CD4-positive, alpha-beta T cell treated with Interleukin-1 beta for 1 hour (primary cell): ENCODE measurements at places on chromosomes 4 and X.
A peak's percentile ranks its signal among the peaks of the same experiment; 100 is the strongest.

DNA sequence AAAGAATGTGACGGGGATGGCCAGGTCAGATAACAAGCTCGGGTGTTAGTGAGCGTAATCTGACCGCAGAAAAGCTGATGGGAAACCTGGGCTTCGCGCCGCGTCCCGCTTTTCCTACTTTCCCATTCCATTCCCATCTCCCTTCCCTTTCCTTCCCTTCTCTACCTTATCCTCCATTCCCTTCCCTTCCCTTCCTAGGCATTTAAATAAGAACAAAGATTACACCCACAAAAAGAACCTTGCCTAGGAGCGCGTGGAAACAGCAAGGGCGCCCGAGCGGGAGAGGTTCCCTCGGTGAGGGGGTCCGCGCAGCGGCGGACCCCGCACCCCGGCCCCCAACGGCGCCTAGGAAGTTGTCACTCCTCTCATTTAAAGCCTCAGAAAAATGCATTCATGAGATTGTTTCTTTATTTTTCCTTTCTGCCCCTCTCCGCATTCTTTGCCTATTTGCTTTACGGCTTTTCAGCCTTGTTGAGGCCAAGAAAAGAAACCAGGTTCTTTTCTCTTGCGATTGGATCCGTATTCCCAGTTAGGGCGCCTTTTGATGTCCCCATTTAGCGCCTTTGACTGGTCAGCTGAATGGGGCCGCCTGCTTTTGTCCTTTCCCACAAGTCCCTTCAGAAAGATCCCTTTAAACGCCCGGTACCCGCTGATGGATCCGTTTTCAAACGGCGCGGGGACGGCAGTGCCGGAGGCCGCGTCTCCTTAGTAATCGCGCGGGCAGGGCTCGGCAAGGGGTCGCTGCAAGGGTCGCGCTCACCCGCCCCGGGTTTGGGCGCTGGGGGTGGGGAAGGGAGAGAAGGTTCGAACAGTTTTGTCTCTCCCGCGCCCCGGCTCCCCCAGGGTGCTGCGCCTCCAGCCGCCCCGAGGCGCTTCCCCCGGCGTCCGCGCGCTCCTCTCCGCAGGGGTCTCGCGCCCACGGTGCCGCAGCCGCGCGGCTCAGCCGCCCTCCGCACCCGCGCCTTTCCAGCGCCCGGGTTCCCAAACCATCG lies 54.1 kb upstream of the TMEM33 start:
- no peak for DNase-seq

DNA sequence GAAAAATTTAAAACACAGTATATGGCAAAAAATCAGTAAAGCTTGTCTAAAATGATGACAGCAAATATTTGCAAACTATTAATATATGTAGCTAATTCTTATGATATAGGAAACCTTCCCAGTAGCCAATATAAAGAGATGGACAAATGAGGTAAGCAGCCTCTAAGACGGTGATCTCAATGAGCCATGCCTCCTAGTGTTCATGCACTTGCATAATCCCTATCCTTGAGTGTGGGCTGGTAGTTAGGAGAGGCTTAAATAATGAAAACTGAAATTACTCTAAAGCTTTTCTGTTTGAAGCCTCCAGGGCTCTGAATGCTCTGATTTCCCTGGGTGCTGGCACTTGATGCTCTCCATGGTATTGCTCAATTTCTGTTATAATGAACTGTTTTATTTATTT lies 24.6 kb upstream of the ARMCX4 start:
- no peak for DNase-seq

DNA sequence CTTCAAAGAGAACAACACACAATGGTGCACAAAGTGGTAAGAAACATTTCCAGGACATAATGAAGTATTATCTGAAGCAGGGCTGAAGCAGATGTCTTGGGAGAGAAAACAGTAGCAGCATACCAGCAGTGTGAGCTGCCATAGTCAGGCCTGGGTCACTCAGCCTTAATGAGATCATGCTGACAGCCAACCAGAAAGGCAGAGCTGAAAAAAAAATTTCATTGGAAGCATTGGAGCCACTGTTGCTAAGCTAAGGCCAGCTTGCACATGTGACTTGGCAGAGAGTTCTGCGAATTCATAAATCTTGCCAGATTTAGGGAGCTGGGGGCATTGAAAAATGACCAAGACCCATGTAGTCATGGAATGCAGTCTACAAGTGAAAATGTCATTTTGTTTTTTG lies 444.0 kb upstream of the PITX2 start:
- DNase-seq = no peak

GRCh38 chrX:118682258-118683014 lies 45.0 kb upstream of the IL13RA1 start:
- DNase-seq = no peak

DNA sequence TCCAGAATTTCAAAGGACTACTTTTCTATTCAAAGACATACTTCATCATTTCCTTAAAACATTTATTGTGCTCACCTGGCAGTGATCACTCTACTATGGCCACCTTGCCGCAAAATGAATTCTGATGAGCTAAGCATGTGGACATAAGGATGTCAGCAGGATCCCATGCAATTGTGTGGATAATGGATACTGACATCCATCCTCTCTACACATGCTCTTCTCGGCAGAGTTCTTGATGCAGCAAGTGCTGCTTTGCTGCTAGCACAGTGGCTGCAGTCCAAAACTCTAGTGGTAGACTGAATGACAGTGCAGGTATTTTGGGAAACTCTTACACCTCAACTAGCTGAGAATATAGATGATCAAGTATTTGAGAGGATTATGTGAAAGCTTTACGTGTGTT lies 168.0 kb downstream of the BANK1 start:
- no peak for DNase-seq

DNA sequence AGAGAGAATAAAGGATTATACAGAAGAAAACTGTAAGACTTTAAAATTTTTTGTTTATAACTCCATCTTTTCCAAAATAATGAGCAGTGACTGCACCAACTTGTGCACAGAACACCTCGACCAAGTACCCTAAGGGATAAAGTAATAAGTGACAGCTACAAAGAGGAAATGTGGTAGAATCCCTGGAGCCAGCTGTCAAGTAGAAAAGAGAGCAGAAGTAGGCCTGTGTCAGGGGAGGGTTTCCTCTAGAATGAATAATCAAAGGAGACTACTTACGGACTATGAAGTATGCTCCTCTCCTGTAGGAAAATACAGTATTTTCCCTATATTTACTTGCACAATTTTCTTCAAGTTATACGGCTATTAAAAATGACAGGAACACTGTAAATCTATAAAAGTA lies 1.2 kb downstream of the EIF1AX start:
- no peak for DNase-seq

- no peak for DNase-seq
Measured at GRCh38 chr4:31349907-31350306, 629.7 kb downstream of the PCDH7 start.

GRCh38 chr4:77911091-77911490 lies 48.5 kb downstream of the MRPL1 start:
- no peak for DNase-seq

- no peak for DNase-seq
Measured at GRCh38 chr4:188911199-188911598, 772.0 kb downstream of the TRIML1 start.

- no peak for DNase-seq
Measured at GRCh38 chr4:149910604-149911350, 95.1 kb upstream of the IQCM start.

GRCh38 chrX:82127228-82128123 lies 925.6 kb downstream of the SH3BGRL start:
- no peak for DNase-seq

GRCh38 chrX:104098151-104098808 lies 14.0 kb upstream of the ZCCHC18 start:
- peak; percentile 70 for DNase-seq

GRCh38 chrX:112643721-112644120 lies 36.0 kb downstream of the LHFPL1 start:
- DNase-seq = no peak

DNA sequence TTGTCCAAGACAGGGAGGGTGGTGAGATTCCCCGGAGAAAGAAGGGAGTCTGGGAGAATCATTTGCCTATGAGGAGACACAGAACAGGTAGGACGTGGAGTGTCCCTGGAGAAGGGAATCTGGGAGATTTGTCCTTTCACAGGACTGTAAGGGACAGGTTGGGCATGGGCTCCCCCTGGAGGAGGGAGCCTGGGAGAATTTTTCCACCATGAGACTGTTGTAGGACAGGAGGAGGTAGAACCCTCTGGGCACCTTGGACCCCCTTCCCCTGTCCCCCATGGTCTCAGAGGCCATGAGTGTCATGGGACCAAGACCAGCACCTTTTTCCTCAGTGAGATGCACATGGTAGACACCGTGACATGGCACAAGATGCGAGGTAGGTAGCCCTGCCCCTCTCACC lies 2.8 kb downstream of the PORCN start:
- no peak for DNase-seq

GRCh38 chr4:71553605-71554004 lies 214.8 kb downstream of the SLC4A4 start:
- DNase-seq = no peak

DNA sequence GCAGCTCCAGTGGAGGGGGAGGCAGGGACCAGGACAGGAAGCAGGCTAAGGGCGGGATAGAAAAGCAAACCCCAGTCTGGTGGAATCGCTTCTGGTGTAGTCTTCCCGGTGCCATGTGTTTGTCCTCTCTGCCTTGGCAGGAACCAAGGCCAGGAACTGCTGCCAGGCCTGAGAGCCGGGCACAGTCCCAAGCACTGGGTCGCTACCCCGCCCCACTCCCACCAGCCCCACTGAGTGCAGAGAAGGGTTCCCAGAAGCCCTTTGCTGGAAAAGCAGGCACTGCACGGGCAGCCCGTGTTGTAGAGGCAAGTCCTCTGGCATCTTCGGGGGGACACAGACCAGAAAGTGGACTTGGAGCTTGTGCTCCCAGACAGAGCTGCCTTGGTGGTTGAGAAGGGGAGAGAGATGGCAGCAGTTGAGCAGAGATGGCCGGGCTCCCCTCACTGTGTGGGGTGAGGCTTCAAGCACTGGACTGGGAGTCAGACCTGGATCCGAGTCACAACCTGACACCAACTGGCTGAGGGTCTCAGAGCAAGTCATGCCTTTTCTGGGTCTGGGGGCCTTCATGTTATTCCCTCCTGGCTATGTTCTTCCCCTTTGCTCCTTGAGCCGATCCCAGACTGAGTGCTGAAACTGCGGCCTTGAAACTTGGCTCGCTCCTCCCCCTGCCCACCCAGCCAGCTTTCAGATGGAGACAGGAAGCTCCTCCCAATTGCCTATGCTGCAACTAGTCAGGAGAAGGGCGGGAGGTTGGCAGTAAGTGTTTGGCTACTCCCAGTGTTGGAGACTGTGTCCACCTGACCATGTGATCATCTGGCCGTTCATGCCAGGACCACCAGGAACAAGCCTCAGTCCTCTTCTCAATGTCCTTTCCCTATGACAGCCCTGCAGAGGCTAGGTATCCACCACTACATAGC lies 59.7 kb upstream of the MTM1 start:
- DNase-seq = no peak

- DNase-seq = no peak
Measured at GRCh38 chrX:136496186-136496763, 1.1 kb upstream of the HTATSF1 start.

DNA sequence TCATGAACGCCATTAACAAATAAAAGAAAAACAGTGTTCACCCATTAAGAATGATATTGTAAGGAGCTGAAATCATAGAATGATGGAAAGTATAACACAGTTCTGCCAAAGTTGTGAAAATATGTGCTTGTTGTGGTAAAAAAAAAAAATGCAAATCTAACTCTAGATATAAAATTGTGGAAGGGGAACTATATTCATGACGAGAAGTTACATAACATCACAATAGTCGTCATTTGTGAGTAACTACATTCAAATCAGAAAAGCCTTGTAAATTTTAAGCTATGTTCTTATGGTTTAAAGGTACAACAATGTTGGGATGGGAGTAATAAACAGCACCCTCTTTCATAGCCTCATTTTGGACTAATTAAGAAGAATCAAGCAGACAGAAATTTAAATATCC lies 57.6 kb upstream of the PRDM8 start:
- DNase-seq = no peak

GRCh38 chr4:130393231-130393630 lies 1297.3 kb downstream of the C4orf33 start:
- DNase-seq = no peak

GRCh38 chr4:2733001-2733843 lies 22.9 kb downstream of the TNIP2 start:
- no peak for DNase-seq

- DNase-seq = no peak
Measured at GRCh38 chr4:1775731-1776500, 17.2 kb upstream of the FGFR3 start.

DNA sequence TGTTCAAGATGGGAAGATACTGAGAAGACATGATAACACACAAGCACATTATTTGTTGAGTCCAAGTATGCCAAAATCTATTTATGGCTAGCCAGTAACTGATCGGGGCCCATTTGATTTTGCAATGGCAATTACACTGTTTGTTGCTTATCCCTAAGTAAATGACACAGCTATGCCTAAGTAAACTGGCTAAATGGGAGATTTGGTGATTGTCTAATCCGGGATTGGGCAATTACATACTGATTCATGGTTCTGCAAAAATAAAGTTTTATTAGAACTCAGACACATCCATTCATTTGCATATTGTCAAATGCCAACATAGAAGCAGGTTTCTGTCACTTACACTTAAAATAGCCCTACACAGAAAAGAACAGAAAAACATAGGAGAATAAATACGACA lies 140.2 kb upstream of the TBL1X start:
- DNase-seq = no peak

DNA sequence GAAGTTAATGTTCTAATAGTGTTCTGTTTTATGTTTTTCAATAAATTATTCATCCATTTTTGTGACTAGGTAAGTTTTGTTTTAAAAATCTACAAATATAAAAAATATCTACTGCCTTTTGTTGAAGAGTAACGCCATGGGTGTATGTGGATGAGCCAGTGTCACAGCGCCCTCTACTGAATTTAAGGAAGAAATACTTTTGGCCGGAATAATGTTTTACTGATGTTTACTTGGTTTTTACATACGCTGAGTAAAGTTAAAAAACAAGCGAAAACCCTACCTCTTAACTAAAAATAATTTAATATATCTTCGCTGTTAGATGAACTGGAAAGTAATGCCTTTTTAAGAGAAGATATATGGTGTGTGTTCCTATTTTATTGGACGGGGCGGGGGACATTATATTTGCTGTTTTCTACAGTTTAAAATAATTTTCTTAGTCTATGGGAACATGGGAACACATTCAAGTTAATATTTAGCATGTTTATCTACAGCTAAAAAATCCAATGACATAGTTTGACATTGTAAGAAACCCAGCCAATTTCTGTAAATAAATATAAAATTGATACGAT lies 86.1 kb downstream of the CPE start:
- peak; percentile 29 for DNase-seq

GRCh38 chr4:63218856-63219255 lies 1190.4 kb downstream of the TECRL start:
- DNase-seq = no peak

GRCh38 chr4:27360790-27361267 lies 500.2 kb downstream of the STIM2 start:
- DNase-seq = no peak

- DNase-seq = no peak
Measured at GRCh38 chr4:163707873-163708272, 213.4 kb downstream of the TMA16 start.
